Right atrium auricular region (tissue), 2 donors: ENCODE measurements at places on chromosomes 2 and 18.

DNA sequence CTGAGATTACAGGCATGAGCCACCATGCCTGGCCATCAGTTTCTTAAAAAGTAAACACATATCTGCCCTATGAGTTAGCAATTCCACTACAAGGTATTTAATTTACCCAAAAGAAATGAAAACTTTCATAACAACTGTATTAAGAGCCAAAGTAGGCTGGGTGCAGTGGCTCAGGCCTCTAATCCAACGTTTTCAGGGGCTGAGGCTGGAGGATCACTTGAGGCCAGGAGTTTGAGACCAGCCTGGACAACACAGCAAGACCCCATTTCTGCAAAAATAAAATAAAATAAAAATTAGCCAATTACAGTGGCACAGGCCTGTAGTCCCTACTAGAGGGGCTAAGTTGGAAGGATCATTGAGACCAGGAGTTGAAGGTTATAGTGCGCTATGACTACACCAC lies 6.5 kb downstream of the ROCK2 start:
- no peak for DNase-seq

GRCh38 chr2:195425328-195425727 lies 231.7 kb upstream of the SLC39A10 start:
- DNase-seq: no peak

DNA sequence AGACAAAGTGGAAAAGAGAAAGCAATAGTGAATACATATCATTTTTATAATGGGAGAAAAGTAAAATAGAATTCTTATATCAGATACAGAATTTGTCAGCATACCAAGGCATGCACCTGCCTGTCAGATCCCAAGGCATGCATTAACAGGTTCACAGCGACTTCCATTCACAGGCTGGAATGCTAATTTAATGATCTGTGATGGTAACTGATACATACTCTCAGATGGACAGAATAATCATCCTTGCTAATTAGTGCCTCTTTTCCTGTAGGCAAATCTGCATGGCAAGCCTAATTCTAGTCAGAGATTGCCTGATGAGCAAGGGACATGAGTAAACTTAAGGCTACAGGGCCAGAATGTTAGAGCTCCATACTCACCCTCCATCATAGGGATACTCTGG lies 76.1 kb downstream of the PRKRA start:
- no peak for DNase-seq

DNA sequence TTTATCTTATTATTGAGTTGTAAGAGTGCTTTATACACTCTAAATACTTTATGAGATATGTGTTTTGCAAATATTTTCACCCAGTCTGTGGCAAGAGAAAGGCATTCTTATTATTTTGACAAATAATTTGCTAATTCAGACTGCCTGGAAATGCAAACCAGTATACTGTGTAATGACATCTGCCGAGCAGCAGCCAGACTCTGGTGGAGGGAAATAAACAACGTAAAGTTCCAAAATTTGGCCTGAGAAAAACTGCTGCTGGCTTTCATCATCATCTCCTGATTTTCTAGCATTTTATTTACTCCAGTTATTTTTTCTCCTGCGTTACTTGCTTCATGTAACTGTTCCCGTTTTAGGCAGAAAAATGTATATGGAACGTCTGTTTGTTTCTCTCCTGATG lies 161.6 kb downstream of the RNF152 start:
- DNase-seq: no peak

DNA sequence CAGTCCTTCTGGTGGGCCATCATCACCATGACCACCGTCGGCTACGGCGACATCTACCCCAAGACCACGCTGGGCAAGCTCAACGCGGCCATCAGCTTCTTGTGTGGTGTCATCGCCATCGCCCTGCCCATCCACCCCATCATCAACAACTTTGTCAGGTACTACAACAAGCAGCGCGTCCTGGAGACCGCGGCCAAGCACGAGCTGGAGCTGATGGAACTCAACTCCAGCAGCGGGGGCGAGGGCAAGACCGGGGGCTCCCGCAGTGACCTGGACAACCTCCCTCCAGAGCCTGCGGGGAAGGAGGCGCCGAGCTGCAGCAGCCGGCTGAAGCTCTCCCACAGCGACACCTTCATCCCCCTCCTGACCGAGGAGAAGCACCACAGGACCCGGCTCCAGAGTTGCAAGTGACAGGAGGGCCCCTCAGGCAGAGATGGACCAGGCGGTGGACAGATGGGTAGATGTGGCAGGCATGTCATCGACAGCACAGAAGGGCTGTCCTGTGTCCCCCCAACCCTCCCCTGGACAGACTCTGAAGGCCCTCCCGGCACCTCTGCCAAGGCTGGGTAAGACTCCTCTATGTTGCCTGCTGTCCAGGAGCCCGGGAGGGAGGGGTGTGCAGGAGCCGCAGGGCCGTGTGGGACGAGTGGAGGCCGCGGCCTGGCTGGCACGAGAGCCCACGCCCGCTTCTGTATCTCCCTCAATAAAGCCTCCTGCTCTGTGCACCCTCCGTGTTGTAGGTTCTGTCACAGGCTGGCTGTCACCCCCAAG lies 2.0 kb downstream of the KCNF1 start:
- no peak for DNase-seq

DNA sequence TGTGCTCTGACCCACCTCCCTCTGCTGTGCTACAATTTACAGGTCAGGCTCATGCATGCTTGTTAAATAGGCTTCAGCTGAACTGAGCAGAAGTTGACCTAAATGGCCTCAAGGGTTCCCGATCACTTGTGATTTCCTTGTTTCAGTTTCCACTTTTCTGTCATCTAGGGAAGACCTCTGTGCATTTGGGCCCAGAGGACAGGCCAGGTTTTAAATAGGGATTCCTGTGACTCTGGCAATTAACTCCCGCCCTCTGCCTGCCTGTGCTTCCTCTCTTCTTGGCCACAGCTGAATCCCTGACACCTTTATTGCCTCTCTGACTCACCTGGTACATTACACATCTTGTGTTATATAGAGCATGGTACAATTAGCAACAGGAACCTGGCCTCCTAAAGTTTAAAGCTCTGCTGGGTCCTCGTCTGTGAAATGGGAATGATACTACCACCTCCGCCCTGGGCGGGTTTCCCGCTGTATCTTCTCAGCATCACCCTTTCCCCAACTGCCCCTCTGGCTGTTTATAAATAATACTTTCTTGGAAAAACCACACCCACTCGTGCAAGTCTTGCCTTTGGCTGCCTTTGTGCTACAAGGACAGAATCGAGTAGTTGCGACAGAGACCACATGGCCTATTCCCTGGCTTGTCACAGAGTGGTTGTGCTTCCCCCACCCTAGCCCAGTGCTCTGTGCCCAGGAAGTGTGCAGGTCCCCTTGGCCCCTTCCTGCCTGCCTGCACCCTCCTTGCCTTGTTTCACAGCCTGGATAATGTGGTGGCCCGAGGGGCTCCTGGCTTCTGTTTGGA lies 7.9 kb downstream of the CABLES1 start:
- DNase-seq: peak; percentile 82

DNA sequence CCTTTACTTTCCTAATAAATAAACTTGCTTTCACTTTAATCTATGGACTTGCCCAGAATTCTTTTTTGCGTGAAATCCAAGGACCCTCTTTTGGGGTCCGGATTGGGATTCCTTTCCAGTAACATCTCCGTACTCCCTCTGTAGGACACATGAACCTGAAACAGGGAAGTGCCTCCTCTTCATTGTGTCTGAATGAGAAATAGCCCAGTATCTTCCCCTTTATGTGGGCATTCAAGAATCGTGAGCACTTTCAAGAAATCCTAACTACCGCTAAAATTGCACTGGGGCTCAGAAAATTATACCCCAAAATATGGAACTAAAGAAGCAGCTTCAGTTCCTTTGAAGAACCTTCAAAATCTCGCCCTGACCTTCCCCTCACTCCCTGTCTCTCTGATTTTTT lies 7.8 kb upstream of the POMC start:
- DNase-seq: no peak

DNA sequence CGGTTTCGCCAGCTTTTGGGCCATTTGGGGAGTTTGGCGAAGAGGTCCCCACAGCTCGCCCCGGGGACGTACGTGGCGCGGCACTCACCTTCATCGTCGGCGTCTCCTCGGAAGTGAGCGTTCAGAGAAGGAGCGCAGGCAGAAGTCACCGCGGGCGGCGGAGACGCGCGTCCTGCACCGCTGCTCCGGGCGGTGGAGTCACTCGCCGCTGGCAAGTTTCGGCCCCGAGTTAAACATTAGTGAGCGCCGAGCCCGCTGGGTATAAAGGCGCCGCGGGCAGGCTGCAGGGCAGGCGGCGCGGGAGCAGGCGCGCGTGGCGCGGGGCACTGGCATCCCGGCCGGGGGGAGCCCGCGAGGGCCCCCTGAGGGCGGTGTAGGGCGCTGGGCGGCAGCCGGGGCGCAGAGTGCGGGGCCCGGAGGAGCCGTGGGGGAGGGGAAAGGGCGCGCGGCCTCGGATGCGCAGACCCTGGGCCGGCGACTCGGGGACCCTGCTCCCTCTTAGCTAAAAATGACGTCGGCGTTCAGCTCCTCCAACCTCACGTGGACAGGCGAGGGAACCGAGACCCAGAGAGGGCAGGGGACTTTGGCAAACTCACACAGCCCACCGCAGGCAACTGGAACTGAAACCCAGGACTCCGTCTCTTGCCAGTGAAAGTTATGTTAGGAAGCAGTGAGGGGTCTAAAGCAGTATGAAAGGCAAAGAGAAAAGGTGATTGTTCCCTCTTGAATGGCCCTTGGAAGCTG lies at the start of gene DPP4:
TSS of gene DPP4 (minus strand) at position 328 of the 744 bp plus-strand sequence. CDS start at position 94, 234 bp downstream.
- DNase-seq: no peak

DNA sequence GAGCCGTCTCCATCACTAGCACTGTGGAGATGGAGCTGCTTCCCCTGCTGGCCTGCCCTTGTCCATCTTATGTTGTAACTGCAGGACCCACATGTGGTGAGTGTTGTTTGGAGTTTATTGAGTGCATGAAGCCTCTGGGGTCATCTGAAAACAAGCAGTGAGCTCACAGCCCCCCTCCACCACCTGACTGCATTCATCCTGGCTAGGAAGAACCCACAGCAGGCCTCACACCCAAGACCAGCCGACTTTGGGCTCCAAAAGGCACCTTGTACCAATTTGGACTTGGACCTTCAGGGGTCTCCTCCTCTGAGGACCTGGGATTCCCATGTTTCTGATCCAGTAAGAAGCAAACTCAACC lies 116.1 kb downstream of the TWIST2 start:
- no peak for DNase-seq

DNA sequence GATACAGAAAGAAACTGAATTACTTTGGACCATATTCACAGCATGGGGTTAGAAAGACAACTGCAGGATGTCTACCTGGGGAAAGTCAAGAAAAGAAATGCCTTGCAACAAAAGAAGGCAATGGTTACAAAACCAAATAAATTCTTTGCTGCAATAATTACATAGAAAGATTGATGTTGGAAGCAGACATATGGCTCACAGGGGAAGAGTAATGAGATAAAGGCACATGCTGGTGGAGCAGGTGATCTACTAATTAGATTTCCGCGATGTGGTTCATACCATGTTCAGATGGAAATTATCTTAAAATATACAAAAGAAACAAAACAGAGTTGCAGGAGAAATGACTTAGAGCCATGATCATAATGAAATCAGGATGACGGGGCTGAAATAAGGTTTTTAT lies 718.8 kb upstream of the PKDCC start:
- DNase-seq: no peak

DNA sequence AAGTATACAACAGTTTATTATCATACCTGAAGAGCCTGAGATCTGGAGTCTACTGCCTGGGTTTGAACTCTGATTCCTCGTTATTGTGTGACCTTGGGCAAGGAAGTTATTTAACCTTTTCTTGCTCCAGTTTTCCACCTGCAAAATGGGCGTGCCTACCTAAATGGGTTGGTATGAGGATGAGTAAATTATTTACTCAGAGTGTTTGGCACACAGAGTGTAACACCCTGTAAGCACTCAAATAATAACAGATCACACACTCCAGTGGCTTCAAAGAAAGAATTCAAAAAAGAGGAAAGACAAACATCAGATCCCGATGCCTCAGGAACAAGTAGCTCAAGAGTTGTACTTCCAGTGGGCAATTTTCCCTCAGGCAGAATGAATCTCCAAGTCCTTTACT lies 2.4 kb downstream of the SRD5A2 start:
- DNase-seq: no peak

DNA sequence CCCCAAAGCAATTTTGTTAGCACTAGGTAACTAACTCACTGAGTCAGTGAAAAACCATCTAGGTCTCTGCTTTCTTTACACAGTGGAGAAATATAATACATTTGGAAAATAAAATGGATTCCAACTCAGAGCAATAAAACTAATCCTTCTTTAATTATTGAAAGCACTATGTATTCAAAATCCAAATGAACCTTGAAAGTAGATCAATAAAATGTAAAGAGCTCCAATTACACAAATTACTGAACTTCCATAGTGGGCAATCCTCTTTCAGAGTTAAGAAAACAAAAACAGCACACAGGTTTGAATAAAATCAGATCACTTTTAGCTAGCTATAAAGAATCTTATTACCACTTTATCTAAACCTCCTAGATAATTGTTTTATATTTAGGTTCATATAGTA lies 208.1 kb downstream of the NR4A2 start:
- no peak for DNase-seq

DNA sequence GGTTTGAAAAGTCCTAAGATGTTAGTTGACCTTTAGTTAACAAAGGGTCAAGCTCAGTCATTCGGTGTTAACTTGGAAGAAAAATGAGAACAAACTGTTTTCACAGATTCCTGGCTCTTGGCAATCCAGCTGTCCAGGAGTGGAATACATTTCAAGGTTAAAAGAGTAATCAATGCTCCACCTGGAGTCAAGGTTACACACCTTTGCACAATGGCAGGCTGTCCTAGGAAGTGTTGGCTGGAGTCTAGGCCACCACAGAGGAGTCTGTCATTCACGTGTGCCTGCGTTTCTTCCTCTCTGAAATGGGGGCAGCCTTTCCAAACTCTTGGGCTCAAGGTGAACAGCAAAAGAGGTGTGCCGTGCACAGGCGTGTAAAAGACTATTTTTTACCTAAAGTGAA lies 6.3 kb upstream of the ID2 start:
- no peak for DNase-seq

DNA sequence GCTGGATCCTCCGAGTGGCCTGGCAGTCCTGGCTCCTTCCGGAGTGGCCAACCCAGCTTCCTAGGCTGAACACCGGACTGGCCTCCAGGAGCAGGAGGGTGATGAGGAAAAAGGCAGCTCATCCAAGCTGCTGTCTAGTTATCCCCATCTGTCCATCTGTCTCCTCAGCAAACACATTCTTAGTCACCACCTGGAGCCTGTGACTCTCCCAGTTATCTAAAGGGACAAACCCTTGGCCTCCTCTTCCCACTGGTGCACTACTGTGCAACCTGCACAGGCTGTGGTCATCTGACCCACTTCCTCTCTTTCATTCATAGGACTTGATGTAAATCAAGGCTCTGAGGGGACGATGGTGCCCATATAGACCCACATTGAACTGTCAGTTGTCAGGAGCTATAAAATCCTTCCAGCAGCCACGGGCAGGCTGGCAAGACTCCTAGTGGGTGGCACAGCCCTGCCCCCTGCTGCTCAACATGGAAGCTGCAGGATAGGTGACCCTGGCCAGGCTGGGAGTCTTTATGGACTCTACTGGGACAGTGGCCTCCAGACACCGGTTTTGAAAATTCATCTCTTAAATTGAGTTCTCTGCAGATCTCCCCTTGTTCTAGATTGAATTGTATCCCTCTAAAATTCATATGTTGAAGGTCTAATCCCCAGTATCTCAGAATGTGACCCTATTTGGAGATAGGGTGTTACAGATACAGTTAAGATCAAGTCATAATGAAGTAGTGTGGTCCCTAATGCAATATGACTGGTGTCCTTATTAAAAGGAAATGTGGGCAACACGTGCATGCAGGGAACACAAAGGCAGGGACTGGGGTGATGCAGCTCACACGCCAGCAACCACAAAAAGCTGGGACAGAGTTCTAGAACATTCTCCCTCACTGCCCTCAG lies 29.3 kb upstream of the DUSP2 start:
- peak; percentile 76 for DNase-seq

GRCh38 chr2:40048506-40048905 lies 269.4 kb upstream of the THUMPD2 start:
- no peak for DNase-seq
